ENCODE measurements at places on chromosomes 3 and 15.

DNA sequence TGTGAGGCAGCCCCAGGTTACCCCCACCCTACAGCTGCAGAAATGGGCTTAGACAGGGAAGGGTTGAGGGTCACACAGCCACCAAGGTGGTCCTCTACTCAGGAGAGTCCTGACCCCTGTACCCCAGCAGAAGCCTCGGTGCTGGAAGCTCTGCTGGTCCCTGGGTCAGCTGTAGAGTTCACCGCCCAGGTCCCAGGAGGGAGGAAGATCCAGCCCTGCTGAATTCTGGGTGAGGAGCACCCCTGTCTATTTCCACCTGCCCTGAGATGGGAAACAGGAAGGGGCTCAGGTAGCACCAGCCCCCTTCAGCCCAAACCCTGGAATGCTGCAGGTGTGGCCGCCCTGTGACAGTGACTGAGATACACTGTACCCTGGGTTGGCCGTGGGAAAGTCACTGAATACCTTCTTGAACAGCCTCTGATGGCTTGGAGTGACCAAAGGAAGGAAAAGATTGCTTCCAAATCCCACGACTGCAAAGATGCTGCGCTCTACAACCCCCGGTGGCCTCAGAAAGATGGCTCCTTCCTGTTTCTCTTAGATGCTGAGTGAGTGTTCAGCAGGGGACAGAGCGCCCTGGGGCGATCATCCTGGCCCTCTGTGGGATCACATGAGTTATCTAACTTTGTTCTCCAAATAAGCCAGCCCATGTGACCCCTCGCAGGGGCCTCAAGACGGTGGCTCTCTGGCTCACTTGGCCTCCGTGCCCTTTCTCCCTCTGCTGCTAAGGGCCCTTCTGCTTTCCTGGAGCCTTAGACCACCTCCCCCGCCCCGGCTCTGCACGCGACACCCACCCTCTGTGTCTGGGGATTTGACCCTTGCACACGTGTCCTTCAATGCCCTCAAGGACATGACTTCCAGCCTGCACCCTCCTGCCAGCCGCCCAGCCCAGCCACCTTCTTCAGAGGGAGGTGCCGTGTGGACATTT lies 141.9 kb downstream of the NSMCE3 start:
- DNase-seq = no peak

GRCh38 chr15:74307827-74308811 lies 59.3 kb downstream of the CYP11A1 start:
- DNase-seq = peak; percentile 52

- no peak for DNase-seq
These were observed 37.7 kb upstream of the KLHL25 start for GRCh38 chr15:85832394-85832793.

DNA sequence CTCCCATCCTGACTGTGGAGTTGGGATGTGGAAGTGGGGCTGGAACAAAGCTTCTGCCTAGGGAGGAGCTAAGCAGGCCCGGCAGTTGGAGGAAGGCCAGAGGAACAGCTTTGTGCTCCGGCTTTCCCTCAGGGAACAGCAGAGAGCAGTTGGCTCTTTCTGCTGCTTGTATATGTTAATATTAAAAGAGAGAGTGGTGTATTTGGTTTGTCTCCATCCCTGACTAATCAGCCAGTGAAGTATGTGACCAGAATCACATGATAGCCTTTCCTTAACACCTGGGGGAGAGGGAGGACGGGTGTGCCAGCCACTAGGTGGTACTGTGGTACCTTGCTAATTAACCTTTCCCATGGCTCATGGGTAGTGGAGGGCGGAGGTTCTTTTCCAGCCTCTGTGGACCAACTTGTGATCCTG lies 10.0 kb downstream of the EIF2B5 start:
- peak; percentile 42 for DNase-seq

- DNase-seq = peak; percentile 86
These were observed 154.0 kb upstream of the THBS1 start for GRCh38 chr15:39426552-39427532.

GRCh38 chr3:195236076-195236798 lies 34.7 kb downstream of the XXYLT1 start:
- DNase-seq = no peak

- DNase-seq = no peak
These were observed 87.8 kb upstream of the MDFIC2 start for GRCh38 chr3:70400194-70400593.

DNA sequence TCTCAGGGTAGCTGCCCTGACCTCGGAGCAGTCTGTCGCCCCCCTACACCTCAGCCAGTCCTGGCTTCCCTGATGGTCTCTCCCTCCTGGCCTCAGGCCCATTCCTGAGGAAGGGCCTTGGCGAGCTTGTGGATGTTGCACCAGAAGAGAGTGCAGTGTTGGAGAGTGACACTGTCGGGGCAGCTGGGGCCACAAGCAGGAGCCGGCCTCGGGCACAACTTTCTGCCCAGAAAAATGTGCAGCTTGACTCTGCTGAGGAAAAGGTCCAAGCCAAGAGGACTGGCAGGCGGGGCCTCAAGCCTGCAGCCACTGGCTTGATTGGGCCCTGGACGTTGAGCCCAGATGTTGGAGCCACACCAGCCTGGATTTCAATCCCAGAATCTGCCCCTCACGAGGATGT lies 12.8 kb downstream of the HEMK1 start:
- DNase-seq = no peak

GRCh38 chr3:141860766-141861513 lies 15.5 kb upstream of the ATP1B3 start:
- no peak for DNase-seq

- peak; percentile 48 for DNase-seq
These were observed 2.7 kb downstream of the ZMAT3 start for GRCh38 chr3:179068779-179069530.

DNA sequence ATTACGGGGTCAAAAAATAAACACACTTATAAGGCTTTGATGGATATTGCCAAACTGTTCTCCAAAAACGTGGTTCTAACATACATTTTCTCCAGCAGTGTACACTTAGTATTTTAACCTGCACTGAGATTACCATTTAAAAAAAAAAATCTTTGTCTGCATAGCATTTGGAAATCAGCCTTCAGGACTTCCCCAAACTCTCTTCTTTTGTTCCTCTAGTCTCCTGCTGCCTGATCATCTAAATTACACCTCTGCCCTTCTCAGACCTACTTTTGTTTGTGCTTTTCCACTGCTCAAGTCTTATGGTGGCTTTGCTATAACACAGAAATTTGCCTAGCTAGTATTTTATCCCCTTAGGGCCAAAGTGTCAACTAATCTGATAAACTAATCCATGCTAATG lies 3.8 kb downstream of the NCEH1 start:
- no peak for DNase-seq

GRCh38 chr15:47861111-47861903 lies 144.0 kb downstream of the SEMA6D start:
- DNase-seq = no peak

DNA sequence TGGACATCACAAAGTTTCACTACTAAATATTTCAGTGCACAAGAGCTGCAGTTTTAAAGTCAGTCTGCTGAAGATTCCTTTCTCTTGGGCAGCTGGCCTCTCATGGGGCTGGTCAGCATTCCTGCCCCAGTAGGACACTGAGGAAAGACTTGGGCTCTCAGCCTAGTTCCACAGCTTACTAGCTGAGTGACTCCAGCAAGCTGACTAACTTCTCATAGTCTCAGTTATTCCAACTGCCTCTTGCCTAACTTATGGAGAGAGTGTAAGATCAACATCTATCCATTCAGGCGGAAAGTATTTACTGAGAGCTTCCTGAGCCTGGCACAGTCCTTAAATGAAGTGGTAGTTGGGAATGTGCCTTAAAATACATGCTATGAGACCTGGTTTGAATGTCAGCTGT lies 27.0 kb downstream of the TM4SF4 start:
- no peak for DNase-seq

DNA sequence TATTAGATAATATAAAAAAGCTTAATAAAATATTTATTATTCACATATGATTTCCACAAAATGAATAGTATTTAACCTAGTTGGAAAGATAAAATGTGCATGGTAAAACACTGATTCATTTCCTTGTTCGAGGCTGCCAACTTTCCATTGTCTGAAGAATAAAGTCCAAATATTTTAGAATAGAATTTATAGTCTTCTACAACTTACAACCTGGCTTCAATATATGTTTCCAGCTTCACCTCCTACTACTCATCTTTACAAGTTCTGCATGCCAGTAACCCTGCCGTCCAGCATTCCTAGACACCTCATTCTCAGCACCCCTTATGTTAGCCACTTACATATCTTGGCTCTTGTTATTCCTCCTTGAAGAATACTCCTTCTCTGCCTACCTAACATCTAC lies 244.5 kb downstream of the FGF12 start:
- DNase-seq = no peak

DNA sequence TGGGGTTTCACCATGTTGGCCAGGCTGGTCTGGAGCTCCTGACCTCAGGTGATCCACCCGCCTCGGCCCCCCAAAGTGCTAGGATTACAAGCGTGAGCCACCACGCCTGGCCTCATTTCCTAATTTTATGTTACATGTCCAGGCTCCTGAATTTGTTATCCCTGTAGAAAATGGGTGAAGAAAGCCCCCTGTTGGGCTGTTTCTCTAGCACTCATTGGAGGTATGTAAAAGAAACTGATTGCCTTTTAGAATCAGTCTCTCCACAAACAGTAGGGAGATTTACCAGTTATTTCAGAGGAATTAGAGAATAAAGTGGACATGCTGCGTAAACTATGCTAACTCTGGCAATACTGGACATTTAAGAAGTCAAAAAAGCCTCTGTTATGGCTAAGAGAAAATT lies 364.1 kb upstream of the TBL1XR1 start:
- DNase-seq = no peak

GRCh38 chr15:66483131-66483566 lies 14.4 kb downstream of the SNAPC5 start:
- DNase-seq = no peak

DNA sequence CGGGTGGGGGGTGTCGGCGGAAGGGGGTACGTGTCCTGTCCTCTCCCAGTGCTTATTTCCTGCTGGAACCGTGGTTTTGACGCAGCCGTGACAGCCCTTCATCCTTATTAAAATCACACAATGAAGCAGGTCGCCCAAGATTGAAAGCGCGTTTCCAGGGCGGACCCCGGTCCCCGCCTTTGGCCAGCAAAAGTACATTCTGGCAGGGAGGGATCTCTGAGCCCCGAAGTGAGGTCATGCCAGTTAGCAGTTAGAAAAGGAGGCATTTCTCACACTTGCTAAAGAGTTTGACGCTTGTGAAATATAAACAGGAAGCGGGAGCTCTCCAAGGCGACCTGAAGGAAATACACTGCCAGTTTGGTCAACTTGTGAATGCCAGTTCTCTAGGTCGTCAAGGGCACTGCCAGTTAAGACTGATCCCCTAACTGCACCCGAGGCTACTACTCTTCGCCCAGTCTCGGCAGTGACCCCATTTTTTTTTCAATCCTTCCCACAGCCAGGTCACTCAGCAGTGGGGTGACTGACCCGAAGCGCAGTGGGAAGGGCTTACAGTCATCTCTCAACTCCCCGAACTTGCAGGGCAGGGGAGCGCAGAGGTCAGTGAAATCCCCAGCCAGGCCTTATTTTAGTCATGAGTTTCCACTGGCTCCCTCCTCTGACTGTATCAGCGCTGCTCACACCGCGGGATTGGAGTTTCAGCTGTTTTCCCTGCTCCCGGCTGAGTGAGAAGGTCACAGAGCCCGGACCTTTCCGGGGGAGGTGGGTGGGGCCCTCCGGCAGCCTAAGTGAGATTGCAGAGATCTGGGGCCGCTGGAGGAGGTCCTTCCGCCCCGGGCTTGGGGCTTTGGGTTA lies 2.0 kb upstream of the BHLHE40 start:
- DNase-seq = peak; percentile 83

- no peak for DNase-seq
These were observed 33.8 kb upstream of the ACP3 start for GRCh38 chr3:132283440-132283839.

DNA sequence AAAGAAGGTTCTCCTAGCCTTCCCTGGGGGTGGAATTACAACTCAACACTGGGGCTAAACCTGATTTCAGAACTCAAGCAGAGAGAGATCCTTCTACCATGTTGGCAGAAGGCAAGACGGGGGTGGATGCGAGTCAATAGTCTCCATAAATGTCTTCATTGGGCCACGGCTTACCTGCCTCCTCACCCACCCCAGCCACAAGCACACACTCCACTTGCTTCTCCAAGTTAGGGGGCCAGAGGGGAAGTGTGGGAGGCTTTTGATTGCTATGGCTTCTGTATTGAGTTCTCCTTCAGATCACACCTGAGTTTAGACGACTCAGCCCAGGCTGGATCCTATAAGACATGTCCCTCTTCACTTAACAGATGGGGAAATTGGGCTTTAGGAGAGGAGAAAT lies 178.9 kb downstream of the UACA start:
- DNase-seq = no peak

GRCh38 chr3:184666442-184666841 lies 45.4 kb downstream of the MAGEF1 start:
- no peak for DNase-seq

- DNase-seq = no peak
These were observed 1.2 kb upstream of the ITIH4 start for GRCh38 chr3:52831500-52832301.

GRCh38 chr3:124213641-124214040 lies 221.7 kb upstream of the ROPN1 start:
- DNase-seq = no peak
